ENCODE measurements at places on chromosomes 3 and 15. TPM values are rescaled to one million over a fixed set of nuclear protein-coding genes. Genes with fewer than 3 reads are reported as not detected.

Gene ERICH6
- polyA plus RNA-seq, result 0.11 TPM

Gene TLE3
- polyA plus RNA-seq, result 21.7 TPM

DNA sequence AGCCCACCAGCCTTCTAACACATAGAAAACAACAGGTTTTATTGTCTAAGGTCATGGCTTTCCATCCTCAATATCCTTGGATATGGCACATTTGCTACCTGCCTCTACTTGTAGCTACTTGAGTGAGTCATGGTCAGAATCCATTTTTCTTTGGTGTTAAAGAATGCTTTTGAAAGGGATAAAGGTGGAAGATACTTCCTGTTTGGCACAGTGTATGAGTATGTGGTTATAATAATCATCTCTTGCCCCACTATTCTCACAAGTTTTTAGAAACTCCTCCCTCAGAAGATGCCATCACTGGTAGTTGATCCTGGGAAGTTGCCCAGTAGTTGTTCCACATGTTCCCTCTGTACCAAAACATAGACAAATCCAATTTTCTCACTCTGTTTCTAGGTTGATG is 508.6 kb upstream of the IL12A start:
- DNase-seq, result no peak

Gene NR2E3
- polyA plus RNA-seq, result 7.4 TPM

Gene C3orf22
- polyA plus RNA-seq, result not detected

DNA sequence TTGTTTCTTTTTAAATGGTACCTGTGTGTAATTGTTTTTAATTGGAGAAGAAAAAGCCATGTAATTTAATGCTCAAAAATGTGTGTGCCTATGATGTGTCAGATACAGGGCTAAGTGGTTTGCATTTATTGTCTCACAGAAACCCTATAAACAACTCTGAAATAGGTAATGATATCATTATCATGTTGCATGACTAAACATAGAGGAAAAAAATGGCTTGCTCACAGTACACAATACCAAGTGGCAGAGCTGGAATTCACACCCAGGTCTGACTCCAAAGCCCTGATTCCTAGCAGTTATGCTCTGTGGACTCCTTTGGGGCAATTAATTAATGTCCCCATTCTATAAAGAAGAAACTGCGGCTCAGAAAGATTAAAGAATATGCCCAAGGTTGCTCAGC is 237.4 kb upstream of the TRIM42 start:
- DNase-seq, result no peak

DNA sequence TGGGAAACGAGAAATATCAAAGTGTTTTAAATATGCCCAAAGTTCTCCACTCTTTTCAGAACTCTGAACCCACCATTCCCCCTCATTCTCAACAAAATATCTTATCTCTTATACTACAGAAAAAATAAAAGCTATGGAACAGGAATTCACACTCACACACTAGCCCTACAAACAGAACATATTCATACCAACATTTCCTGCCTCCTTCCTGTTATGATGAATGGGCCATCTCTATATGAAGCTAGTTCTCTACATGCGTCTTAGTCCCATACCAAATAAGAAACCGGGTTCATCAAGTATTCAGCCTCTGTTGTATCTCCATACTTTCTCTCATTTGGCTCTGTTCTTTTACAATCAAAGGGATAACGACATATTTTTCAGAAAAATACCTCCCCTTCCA is 72.6 kb downstream of the PLSCR2 start:
- DNase-seq, result no peak

Gene CTXN2
- polyA plus RNA-seq, result not detected

Gene CD276
- 107 TPM for polyA plus RNA-seq

GRCh38 chr3:180421221-180421620 is 180.7 kb upstream of the TTC14 start:
- no peak for DNase-seq

Gene SERPINI2
- polyA plus RNA-seq, result 0.20 TPM

Gene STRIT1
- polyA plus RNA-seq, result 49.3 TPM

Gene NRG4
- polyA plus RNA-seq, result 0.54 TPM

Gene PRICKLE2
- polyA plus RNA-seq, result 6.9 TPM

DNA sequence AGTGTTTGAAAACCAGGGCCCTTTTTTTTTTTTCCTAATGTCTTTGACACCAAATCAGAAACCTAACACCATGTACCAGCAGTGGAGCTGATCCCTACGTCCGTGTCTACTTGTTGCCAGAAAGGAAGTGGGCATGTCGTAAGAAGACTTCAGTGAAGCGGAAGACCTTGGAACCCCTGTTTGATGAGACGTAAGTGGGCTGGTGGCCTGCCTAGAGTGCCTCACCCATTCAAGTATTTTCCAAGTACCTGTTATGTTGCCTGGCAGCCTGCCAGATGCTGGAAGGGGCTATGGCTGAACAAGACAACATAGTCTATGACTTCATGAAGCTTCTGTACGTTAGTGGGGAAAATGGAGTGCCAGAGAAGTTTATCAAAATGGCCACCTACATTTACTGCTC is 39.7 kb downstream of the ESYT3 start:
- DNase-seq, result no peak

Gene ARRDC4
- 16.2 TPM for polyA plus RNA-seq

- no peak for DNase-seq
Observed at GRCh38 chr3:56125358-56126005, 342.8 kb downstream of the ERC2 start.

All from forelimb muscle (tissue), 1 donor.